ENCODE measurements at places on chromosomes 1 and 21.

- DNase-seq: peak; percentile 38
Observed at GRCh38 chr1:15100121-15100879, 53.2 kb upstream of the TMEM51 start.

DNA sequence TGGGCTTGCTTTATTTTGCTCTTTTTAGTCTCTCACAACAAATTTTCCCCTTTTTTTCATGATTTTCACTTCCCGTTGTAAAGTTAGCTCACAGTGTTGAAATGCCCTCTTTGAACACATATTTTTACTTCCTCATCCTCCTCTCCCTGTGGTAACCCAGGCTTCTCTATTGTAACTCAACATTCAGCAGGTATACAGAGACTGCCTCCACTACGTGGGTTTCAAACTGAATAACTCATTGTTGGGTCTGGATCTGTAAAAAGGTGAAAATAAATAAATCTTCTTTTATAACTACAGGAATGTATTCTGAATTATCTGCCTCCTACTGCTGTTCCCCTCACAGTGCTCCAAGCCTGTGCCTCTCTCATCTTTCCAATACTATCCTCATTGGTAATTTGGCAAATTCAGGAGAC, 166.4 kb downstream of the RUNX1 start:
- DNase-seq: no peak

DNA sequence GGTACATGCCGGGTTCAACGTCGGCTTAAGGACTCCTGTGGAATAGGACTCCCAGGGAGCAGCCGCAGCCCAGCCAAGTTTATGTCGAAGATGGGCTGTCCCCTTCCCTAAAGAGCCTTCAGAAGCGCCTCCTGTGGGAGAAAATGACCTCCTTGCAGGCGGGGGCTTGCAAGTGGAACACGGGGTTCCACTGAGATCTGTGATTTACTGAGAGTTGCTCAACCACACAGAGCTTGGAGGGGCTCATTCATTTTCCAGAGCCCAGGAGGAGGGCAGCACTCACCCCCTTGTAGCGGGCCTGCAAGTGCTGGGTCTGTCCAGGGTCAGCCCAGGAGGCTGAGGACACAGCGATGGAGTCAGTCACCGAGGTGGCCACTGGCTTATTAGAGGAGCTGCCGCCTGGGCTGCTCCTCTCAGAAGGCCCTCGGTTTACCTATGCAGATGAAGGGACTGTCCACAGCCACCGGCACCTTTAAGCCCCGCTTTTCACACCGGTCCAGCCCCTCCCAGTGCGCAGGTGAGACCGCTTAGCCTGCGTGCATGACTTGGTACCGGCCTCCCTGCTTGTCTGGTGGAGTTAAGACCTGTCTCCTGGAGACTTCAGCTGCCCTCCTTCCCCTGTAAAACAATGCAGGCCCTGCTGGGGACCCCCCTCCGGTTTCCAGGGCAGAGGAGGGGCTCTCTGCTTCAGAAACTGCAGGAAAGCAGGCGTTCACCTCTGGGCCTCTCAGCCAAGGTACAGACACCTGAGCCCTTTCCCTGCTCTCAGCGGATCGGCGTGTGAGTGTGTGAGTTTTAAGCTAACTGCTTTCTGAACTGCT, 57.5 kb downstream of the ATP5PO start:
- no peak for DNase-seq

GRCh38 chr1:35386959-35387358, 118.5 kb downstream of the ZMYM4 start:
- DNase-seq: no peak

- no peak for DNase-seq
Observed at GRCh38 chr1:246564839-246565750, 966 bp downstream of the TFB2M start.

GRCh38 chr1:19772053-19772452, 27.7 kb downstream of the TMCO4 start:
- DNase-seq: no peak

DNA sequence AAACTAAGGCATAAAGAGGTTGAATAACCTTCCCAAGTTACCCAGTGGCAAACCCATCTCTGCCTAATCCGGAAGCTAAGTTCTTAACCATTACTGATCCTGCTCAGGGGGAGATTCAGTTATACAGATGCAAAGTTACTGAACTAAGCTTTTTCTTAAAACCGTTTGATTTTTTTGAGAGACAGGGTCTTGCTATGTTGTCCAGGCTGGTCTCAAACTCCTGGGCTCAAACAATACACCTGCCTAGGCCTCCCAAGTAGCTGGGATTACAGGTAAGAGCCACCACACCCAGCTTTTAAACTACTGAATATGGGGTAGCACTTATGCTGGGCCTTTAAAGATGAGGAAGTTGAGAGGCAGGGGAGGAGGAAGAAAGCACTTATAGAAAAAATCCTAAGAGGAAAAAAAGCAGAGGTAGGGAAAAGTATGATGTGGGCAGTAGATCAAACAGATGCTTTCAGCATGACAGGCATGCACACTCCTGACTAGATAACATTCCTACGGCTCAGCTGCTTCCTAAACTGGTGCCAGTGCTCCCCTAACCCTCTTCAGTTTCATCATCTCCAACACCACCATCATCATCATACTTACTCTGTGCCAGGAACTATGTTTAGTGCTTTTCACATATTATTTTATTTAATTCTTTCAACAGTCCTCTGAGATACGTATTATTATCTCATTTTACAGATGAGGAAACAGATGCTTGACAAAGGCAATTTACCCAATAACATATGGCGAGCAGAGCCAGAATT, 5.8 kb downstream of the PAFAH2 start:
- DNase-seq: no peak

- peak; percentile 35 for DNase-seq
Observed at GRCh38 chr1:234583755-234584419, 26.1 kb downstream of the IRF2BP2 start.

DNA sequence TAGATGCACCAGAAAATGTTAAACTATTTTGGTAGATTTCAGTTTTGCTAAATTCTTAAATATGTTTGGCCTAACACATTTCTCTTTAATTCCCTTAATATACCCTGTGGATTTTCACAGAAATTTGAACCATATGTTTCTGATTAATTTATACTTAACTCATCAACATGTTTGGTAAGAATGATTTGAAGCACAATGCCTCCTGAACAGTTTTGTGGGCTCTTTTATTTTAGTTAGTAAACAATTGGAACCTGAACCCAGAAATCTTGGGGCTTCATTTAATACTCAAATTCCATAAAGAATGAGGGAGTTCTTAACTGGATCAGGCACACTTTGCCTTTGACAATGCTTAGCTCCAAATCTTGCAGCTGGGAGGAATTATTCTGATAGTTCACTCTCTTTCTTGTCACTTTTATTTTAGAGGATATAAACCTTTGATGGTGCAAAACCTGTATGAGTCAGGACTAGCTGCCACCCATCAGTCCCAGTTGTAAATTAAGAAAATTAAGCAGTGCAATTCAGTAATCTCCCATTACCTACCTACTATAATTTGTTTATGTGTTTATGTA, 24.6 kb upstream of the LYPLAL1 start:
- DNase-seq: no peak
